ENCODE measurements at places on chromosomes 6 and 20.

DNA sequence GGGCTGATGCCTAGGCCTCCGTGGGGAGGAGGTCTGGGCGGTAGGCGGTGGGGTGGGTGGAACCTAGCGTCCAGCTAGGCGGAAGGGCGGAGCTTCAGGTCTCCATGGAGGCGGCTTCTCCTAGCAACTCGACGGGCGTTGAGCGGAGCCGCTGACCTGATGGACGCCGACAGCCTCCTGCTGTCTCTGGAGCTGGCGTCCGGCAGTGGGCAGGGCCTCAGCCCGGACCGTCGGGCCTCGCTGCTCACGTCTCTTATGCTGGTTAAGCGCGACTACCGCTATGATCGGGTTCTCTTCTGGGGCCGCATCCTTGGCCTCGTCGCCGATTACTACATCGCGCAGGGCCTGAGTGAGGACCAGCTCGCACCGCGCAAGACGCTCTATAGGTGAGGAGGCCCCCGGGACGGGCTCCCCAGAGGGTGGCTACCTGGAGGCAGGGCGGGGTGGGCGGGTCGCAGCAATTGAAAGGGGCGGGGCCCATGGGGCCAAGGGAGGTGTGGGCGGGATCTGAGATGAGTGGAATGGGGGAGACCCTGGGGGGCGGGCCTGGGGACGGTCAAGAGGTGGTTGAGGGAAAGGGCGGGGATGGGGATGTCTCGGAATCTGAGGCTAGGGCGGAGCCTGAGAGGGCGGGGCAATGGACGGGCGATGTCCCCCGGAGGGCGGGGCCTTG, at the start of gene RSPH9:
Gene RSPH9 (plus strand): TSS at position 97 of the 673 bp plus-strand sequence. CDS start 63 bp downstream, at position 160.
- peak; percentile 76 for DNase-seq

GRCh38 chr6:29624520-29624961, 8.4 kb downstream of the GABBR1 start:
- no peak for DNase-seq

GRCh38 chr6:134173936-134174671, 121.7 kb upstream of the SLC2A12 start:
- DNase-seq = peak; percentile 87

GRCh38 chr6:130526466-130526865, 160.6 kb downstream of the TMEM200A start:
- no peak for DNase-seq

- no peak for DNase-seq
These were observed 133.9 kb downstream of the EPM2A start for GRCh38 chr6:145601397-145601796.

- no peak for DNase-seq
These were observed 31.8 kb downstream of the SUN5 start for GRCh38 chr20:32972181-32973076.

DNA sequence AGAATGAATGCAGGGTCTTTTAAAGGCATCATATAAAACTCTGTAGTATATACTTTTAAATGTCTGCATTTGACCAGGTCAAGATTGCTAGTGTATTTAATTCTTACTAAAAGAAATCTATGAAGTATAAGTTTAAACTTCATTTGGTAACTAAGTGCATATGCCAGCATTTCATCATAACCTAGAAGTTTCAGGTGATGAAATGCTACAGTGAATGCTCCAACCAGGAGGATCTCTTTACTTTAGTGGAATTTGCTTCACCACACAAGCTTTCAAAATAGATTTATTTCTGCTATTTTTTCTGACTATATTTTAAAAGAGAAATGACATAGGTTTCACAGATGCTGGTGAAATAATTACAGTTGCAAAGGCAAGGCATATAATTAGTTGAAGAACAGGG, 141.9 kb downstream of the HIVEP2 start:
- no peak for DNase-seq

GRCh38 chr20:36107881-36108280, 46.7 kb upstream of the EPB41L1 start:
- DNase-seq = no peak

- DNase-seq = no peak
These were observed 33.4 kb upstream of the GCNT2 start for GRCh38 chr6:10487668-10488327.

DNA sequence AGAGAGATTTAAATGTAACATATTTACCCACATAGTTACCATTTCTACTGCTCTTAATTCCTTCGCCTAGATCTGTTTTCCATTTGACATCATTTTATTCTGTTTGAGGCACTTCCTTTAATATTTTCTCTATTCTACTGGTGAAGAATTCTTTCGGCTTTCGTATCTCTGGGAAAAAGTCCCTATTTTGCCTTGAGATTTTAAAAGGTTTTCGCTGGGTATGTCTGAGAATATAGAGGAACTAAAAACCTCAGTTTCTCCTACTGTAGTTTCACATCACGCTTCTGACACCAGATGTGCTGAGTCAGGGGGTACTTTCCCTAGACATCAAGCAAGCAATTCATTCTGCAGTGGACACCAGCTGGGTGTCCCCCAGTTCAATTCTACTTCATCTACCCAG, 61.7 kb downstream of the E2F3 start:
- DNase-seq = no peak

GRCh38 chr20:53925651-53926401, 144.6 kb downstream of the BCAS1 start:
- DNase-seq = no peak

DNA sequence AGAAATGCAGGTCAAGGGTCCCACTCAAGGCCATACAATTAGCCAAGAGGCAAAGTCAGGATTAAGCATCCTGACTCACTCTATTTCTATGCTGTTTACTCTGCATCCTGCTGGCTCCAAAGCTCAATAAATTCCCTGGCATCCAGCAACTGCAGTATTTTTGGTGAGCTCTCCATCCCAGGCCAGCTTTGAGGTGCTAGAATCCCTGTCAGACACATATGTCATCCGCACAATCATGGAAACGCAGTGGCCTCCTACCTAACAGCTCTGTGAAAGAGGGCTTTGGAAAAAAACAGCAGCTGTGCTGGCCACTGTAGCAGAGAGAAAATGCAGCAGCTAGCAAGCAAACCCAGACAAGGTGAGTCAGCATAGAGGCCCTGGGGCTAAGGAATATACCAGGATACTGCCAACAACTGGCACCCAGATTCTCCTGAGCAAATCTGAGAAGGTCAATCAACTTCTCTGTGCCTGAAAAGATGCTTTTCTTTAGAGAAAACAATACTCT, 58.4 kb downstream of the ANKEF1 start:
- DNase-seq = no peak

DNA sequence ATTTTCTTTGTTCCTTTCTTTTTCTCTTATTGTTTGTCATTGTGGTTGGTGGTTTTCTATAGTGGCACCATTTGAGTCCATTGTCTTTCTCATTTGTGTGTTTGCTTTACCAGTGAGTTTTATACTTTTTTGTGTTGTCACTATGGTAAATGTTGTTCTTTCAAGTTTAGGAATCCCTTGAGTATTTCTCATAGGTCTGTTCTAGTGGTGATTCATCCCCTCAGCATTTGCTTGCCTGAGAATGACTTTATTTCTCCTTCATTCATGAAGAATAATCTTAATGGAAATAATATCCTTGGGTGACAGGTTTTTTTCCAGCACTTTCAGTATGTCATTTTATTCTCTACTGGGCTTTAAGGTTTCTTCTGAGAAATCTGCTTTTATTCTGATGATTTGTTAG, 209.2 kb upstream of the ASCC3 start:
- DNase-seq = no peak

DNA sequence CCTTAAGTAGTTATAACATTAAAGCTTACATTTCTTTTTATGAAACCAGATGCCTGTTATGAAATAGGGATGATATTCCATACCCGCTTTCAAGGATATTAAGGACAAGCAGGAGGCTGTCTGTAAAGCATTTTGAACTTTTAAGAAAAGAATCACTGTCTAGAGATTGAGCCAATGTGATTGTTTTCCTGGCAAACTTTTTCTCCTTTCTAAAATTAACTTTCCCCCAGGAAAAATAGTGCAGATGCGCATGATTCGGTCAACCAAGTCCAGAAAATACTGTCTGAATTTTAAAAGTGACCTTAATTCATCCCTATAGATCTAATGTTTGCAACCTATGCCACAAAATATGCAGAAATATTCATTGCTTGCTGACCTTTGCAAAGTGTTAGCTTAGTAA, 15.1 kb upstream of the DEK start:
- no peak for DNase-seq

GRCh38 chr20:50068041-50068651, 44.8 kb downstream of the UBE2V1 start:
- DNase-seq = no peak

DNA sequence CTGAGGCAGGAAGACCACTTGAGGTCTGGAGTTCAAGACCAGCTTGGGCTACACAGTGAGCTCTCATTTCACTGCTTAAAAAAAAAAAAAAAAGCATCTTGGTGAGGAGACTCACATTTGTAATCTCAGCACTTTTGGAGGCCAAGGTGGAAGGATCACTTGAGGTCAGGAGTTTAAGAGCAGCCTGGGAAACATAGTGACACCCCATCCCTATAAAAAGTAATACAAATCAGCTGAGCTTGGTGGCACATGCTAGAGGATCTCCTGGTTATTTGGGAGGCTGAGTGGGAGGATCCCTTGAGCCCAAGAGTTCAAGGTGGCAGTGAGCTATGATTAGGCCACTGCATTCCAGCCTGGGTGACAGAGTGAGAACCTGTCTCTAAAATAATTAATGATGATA, 29.4 kb upstream of the SYNCRIP start:
- no peak for DNase-seq

DNA sequence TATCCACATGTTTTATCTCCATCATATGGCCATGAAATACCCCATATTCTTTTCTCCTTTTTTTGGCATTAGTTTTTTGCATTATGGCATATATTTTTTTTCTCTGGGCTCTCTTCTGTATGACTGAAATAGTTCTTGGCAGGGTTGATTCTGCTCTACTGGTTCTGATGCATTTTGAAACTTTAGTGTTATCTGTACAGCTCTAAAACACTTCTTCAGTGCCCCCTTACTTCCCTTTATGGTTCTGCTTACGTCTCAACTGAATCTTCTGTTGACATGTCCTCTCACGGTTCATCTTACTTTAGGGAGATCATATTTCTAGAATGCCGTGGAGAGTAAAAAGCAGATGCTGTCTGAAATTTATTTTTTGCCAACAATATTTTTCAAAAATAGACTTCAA, 23.2 kb upstream of the TXNDC5 start:
- DNase-seq = no peak

DNA sequence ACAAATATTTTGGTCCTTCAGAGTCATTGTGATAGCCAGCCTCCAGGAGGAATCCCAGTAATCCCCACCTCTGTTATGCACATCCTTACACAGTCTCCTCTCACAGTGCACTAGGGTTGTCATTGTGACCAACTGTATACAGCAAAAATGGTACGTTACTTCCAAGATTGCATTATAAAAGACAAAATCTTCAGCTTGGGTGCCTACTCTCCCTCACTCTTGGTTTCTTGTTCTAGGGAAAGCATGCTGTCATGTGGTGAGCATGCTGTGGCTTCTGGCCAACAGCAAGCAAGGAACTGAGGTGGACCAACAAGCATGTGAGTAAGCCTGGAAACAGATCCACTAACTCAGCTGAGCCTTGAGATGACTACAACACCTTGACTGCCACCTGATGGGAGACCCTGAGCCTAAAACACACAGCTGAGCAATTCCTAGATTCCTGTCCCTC, 130.1 kb upstream of the DST start:
- DNase-seq = no peak

DNA sequence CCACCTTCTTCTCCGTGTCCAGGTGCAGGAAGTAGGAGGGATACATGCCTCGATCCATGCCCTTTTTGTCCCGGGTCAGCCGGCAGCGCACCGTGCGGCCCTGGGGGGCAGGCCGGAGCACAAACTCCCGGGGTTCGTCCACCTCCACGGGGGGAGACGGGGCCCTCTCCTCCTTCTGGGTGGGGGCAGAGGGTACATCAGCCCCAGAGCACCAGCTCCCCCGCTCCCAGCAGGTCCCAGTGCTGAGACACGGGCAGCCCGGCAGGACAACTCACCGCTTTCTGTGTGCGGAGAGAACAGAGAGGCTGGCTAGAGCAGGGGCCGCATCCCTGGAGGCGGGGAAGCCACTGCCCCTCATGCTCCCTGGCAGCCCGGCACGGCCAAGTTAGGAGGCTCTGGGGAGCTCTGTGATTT, 6.7 kb downstream of the TULP1 start:
- DNase-seq = no peak

DNA sequence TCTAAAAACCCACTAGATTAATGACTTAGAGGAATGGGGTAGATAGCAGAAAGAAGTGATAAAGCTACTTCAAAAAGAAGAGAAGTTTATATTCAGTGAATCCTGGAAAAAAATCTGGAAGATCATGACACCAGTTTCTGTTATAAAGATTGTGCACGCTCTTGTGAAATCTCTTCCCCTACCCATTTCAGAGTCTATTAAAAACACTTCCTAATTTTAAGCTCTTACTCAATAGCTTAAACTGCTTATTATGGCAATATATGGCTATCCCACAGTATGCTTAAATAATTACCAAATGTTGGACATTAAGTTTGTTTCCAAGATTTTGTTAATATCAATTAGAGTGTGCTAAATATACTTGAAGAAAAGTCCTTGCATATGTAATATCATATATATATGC, 585.3 kb upstream of the MAN1A1 start:
- no peak for DNase-seq

DNA sequence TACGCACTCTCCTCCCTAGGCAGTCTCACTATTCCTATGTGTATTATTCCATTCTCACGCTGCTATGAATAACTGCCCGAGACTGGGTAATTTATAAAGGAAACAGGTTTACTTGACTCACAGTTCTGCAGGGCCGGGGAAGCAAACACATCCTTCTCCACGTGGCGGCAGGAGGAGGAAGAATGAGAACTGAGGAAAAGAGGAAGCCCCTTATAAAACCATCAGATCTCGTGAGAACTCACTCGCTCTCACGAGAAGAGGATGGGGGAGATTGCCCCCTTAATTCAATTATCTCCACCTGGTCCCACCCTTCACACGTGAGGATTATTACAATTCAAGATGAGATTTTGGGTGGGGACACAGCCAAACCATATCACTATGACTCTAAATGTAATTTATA, 61.9 kb downstream of the ECT2L start:
- no peak for DNase-seq

DNA sequence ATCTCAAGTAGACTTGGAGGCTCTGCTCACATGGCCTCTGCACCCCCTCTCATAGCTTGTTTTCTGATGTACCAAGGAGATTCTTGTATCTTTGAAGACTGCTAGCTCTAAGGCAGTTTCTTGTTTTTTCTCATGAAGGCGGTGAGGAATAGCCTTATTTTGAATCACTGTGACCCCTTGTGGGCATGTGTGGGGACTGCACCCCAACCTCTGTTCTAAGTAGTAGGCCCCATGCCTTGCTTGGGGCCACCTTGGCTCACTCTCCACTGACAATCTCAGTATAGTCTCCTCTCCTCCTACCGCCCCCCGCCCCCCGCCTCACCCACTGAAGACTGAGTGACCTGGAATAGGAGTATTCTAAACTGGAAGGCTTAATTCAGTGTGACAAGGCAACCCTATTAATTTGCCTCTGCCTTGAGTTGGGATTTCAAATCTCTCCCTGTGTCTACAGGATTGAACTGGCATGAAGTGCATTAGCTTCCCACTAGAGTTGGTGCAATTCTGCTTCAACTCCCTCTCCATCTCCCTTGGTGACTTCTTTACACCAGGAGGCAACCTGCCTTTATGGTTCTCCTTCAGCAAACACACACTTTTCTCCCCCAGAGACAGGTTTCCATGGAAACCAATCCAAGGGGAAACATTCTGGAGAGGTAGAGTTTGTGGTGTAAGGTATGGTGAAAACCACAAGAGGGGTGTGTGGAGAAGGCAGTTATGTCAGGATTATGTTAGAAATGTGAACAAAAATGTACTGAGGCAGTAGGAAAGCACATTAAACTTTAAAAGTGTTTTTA, 75.4 kb upstream of the ECI2 start:
- peak; percentile 24 for DNase-seq

Measured in renal pelvis (tissue), 12 donors.